Left lung (tissue), 14 donors: ENCODE measurements at places on chromosomes 3 and 15. TPM values are rescaled to one million over a fixed set of nuclear protein-coding genes. Genes with fewer than 3 reads are reported as not detected.
A peak's percentile ranks its signal among the peaks of the same experiment; 100 is the strongest.

GRCh38 chr3:141266797-141267555 is 35.4 kb downstream of the PXYLP1 start:
- DNase-seq = no peak

GRCh38 chr3:6601374-6601773 is 259.5 kb upstream of the GRM7 start:
- no peak for DNase-seq

DNA sequence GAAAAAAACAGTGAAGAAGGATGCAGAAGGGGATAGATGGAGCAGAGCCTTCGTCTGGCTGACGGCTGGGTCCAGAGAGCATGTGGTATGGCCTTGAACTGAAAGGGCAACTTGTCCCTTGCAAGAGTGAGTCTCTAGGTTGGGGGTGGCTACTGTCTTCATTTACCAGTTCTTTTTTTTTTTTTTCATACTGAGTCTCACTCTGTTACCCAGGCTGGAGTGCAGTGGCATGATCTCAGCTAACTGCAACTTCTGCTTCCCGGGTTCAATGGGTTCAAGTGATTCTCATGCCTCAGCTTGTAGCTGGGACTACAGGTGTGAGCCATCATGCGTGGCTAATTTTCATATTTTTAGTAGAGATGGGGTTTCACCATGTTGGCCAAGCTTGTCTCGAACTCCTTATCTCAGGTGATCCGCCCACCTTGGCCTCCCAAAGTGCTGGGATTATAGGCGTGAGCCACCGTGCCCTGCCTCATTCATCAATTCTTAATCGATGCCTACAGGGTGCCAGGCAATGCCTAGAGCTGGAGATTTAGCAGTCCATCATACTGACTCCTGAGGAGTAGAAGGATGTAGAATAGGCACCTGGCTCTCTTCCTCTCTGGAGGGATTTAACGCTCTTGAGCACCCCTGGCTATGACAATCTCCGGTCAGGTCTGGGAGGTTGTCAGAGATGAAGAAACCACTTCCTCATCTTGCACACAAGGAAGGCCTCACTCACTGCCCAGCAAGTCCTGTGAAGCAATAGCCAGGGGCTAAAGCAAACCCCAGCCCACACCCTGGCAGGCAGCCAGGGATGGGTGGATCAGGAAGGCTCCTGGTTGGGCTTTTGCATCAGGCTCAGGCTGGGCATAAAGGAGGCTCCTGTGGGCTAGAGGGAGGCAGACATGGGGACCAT is at the start of gene CAMP:
TSS of gene CAMP (plus strand) at position 880 of the 898 bp plus-strand sequence. CDS start at position 897, 17 bp downstream.
- DNase-seq = peak; percentile 97

GRCh38 chr3:61194892-61195538 is 56.2 kb downstream of the FHIT start:
- DNase-seq = no peak

DNA sequence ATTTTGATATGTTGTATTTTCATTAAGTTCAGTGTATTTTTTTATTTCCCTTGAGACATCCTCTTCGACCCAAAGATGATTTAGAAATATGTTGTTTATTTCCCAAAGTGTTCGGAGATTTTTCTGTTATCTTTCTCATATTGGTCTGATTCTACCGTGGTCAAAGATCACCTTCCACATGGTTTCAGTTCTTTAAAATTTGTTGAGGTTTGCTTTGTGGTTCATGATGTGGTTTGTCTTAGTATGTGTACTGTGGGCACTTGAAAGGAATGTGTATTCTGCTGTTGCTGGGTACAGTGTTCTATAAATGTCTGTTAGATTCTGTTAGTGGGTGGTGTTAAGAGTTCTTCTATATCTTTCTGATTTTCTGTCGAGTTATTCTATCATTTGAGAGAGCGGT is 103.4 kb upstream of the FHIT start:
- DNase-seq = no peak

DNA sequence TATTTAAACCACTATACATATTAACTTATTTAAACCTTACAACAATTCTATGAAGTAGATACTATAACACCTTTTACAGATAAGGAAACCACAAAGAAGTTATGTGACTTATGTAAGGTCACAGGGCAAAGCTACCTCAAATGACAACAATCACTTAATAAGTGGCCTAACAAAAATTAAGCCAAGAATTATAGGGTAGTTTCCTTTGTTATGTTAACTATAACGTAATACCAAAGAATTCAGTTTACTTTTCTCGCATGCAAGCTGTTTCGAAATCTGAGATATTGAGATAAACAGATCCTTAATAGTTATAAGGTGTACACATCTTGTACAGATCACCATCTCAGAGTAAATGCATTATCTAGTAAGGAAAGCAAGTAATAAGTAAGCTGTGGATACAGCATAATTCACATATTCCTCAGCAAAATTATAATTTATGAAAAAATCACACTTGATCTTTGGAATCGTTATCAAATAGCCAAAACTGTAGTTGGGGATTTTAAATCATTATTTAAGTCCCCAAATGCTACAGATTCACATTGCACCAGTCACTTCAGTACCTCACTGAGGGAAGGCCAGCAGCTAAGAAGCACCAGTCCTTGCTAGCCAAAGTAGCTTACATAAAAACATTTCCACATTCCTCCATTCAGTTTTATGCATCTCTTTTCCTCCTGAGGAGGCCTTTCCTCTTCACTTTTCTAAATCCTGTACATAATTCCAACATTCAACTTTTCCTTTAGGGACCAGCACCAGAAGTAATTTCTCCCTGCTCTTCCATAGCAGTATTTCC is 226.8 kb downstream of the TBC1D5 start:
- no peak for DNase-seq

GRCh38 chr3:8752832-8753231 is 16.6 kb downstream of the OXTR start:
- no peak for DNase-seq

- DNase-seq = no peak
Observed at GRCh38 chr3:179272385-179272784, 21.5 kb upstream of the KCNMB3 start.

GRCh38 chr15:97992823-97993222 is 32.3 kb downstream of the ARRDC4 start:
- no peak for DNase-seq

- DNase-seq = no peak
Observed at GRCh38 chr3:122167630-122168029, 15.8 kb upstream of the CASR start.

DNA sequence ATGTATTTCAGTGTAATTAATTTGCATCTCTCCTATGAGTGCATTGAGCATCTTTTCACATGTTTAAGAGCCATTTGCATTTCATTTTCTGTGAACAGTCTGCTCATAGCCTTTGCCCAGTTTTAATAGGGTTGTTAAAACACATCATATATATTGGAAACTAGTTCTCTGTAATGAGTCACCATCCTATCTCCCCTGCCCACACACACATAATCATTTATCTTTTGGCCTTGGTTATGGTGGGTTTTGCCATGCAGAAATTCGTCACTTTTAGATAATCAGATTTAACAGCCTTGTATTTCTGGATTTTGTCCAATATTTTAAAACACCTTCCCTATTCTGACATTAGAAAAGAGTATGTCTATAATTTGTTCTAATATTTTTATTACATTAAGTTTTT is 11.9 kb upstream of the CHRM5 start:
- DNase-seq = no peak

DNA sequence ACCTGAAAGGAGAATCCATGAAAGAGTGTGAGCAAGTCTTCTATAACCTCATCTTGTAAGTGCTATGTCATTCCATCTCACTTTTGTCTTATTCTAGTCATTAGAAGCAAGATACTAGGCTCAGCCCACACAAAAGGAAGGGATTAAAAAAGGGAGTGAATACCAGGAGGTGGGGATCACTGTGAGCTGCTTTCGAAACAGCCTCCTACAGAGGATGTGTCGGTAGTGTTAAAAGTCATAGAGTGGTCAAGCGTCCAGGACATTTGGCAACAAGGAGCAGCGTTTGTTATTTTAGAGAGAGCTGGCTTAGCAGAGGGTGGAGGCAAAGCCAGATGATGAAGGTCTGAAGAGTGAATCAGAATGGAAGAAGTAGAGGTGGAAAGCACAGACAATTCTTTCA is 11.7 kb upstream of the ZNF148 start:
- no peak for DNase-seq

GRCh38 chr3:128620268-128620691 is 30.3 kb downstream of the RPN1 start:
- DNase-seq = no peak

DNA sequence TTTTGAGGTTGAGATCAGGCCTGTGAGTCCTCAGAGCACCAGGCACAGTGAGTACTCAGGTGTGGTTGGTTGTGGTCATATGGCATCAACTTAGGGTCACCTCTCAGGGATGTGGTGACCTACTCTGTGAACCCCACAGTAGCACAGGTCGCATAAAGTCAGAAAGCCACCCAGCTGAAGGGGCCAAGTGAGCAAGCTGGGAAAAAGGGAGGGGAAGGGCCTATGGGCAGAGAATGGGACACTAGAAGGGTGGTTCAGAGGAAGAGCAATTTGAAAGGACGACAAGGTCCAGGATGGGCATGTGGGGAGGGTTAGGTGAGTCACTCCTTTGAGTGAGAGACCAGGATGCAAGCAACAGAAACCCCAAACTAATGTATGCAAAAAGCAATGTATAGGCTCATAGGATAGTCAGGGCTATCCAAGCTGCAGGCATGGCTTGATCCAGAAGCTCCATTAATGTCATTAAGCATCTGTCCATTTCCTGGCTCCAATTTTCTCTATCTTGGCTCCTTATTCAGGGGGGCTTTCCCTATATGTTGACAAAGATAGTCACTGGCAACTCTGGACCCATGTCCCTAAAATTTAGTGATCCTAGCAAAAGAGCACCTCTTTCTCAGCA is 33.5 kb downstream of the HMCES start:
- no peak for DNase-seq

GRCh38 chr3:181103605-181104004 is 114.1 kb upstream of the DNAJC19 start:
- no peak for DNase-seq

- no peak for DNase-seq
Observed at GRCh38 chr3:17639765-17640164, 102.7 kb downstream of the TBC1D5 start.

DNA sequence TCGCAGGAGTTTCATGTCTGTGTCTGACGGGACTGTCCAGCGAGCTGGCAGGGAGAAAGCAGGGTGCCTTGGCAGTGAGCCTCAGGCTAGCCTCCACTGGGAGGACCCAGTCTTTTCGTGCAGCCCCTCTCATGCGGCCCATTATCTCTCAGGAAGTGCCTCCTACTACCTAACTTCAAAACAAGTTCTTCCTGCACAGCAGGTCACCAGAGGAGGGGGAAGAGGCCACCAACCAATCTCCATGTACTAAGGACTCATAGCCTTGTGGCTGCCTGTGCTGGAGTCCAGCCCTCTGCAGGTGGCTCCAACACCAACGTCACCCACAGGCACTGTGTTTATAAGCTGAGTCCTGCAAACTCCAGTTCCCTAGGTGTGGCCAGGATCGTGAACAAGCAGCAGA is 4.8 kb downstream of the VIPR1 start:
- no peak for DNase-seq

DNA sequence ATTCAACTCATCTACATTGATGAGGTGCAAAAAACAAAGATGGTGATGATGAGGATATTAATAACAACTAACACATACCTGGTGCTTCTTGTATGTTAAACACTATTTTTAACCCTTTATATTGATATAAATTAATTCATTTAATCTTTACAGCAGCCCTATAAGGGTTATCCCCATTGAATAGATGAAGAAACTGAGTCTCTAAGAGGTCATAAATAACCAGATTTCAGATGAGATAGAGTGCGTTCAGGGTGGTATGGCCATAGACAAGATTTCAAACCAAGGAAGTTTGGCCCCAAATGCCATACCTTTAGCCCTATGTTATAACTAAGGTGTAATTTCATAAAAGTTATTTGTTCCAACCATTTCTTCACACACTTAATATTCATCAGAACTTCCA is 82.6 kb downstream of the CMSS1 start:
- DNase-seq = no peak

GRCh38 chr15:66993874-66994696 is 71.3 kb upstream of the SMAD3 start:
- no peak for DNase-seq

The CDHR4 gene
- polyA plus RNA-seq = 4.6 TPM

The SLC38A3 gene
- 10.9 TPM for polyA plus RNA-seq

The SPTSSB gene
- polyA plus RNA-seq = 9.1 TPM

The CATSPER2 gene
- 10.6 TPM for polyA plus RNA-seq

The CCDC54 gene
- polyA plus RNA-seq = 0.18 TPM
